ENCODE measurements at places on chromosomes 5 and 9.

GRCh38 chr5:179256328-179257175 is 88.7 kb downstream of the ADAMTS2 start:
- no peak for DNase-seq

GRCh38 chr5:58503390-58504046 is 12.3 kb downstream of the GAPT start:
- DNase-seq = no peak

DNA sequence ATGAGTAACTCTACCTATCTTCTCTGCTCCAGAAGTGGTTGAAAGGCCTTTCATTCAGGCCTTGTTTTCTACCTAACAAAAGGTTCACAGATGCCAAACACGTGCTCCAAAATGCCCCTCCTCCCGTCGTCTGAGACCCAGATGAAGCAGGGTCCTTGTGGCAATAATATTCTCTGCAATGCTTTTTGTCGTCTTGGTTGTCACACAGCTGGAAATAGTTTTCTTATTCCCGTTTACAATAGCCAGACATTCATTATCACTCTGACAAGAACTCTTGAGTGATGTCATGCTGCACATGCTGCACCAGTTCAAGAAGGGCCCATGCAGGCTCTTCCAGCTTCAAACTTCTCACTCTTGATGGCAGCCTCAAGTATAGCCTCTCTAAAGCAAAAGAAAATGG is 7.8 kb downstream of the LPAR1 start:
- DNase-seq = no peak

DNA sequence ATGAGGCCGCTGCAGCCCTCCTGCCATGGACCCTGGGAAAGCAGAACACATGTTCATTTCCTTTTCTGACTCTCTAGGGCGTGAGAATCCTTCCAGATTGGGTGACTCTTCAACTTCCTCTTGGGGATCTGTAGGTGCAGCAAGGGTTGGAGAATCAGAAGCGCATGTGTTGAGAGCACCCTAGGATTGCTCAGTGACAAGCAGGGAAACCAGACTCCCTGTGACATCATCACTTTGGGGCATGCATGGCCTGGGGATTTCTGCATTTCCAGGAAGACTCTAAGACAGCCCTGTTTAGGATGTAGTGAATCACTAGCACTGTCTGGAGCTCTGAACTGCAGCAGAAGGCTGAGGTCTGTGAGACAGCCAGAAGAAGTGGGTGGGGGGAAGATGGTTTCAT is 15.1 kb upstream of the LCP2 start:
- no peak for DNase-seq

DNA sequence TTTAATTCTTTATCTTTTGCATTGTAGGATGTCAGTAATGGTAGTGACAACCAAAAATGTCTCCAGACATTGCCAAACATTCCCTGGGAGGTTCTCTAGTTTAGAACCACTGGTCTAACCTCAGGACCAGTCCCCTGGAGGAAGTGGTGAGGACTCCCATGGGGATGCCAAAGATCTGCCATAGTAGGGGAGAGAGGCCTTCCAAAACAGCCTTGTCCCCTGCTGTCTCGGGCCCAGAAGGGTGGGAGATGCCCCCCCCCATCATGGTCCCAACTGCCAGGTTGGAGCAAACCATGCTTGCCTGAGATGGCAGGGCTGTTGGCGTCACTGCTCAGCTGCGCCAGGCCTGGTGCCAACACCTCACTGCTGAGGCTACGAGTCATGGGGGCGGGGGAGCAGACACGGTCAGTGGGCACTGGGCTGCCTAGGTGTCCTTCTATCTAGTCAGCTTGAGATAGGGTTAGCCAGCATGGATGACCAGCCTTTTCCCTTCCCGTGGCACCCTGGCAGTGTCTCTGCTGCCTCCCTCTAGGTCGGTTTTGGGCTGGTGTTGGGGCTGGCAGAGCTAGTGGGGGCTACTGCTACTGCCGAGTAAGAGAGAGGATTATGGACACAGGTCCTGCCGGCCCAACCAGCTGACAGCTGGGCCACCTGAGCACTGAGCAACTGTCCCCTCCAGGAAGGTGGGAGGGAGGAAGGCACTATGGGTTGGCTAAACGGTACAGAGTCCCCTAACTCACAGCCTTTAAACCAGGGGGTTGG is 8.3 kb upstream of the CXXC5 start:
- DNase-seq = no peak

- no peak for DNase-seq
Observed at GRCh38 chr9:17906841-17907778, 328.2 kb downstream of the SH3GL2 start.

DNA sequence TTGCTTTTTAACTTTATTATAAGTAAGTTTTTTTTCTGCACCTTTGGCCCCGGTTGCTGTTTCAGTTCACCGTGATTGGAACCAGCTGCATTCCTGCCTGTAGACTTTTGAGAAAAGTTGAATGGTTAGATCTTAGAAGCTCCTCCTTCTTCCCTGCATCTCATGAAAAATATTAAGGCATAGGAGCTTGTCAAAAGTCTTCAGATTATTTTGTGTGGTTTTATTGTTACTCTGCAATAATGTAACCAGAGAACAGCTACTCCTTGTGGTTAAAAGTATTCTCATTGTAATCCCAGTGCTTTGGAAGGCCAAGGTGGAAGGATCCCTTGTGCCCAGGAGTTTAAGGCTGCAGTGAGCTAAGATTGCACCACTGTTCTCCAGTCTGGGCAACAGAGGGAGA is 3.3 kb upstream of the SLC2A8 start:
- no peak for DNase-seq

GRCh38 chr5:111063709-111064322 is 7.7 kb upstream of the TSLP start:
- DNase-seq = no peak

DNA sequence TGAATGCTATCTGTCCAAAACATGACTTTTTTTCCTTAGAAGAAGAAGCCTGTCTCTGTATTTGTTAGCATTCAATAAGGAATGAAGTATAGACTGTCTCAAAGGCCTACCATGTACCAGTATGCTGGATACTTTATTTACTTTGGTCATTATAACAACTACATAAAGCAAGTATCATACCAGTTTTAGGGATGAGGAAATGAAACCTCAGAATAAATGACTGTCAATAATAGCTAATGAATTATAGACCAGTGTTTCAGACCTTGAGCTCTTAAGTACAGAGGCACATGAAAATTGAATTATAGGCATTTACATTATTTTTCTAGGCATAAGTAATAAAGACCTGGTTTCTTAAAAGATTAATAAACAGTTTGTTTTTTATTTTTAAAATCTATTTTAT is 166.4 kb upstream of the TLX3 start:
- DNase-seq = no peak

DNA sequence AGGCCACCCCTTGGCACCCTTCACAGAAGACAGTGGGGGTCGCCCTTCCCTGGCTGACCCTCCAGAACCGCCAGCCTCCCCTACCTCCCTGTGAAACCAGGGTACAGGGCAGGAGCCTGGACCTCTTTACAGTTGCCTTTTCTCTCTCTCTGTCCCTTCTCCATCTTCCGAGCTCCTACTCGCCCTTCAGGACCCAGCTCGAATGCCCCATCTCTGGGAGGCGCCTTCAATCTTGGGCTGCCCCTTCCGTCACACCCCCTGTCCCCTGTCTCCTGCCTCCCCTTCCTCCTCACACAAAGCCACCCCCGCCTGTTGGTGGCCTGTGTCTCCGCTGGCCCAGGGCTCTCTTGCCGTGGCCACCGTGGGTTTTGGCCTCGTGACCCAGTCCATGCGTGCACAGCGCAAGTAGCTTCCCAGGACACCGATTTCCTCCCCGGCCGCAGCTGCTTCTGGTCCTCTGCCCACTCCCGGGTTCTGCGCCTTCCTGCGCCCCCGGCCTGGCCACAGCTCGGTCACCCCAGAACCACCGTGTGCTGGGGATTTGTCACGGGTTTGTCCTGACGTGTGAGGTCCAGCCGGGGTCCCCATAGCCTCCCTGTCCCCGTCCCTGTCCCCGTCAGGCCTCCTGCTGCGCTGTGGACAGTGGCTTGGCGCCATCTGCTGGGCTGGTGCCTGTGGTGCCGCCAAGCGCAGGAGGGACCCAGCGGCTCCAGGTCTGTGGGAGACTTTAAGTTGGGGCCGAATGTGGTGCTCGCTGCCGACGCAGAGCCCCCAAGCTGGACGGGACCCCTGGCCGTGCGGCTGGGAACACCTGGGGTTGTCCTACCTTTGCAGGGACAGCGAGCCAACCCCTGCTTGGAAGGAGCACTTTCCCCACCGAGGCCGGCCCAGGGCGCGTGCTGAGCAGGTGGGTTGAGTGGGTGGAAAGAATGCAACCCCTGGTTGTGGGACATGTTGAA is 4.0 kb upstream of the TMEM250 start:
- DNase-seq = peak; percentile 81

- no peak for DNase-seq
Observed at GRCh38 chr9:93422977-93423616, 28.4 kb upstream of the FAM120A start.

DNA sequence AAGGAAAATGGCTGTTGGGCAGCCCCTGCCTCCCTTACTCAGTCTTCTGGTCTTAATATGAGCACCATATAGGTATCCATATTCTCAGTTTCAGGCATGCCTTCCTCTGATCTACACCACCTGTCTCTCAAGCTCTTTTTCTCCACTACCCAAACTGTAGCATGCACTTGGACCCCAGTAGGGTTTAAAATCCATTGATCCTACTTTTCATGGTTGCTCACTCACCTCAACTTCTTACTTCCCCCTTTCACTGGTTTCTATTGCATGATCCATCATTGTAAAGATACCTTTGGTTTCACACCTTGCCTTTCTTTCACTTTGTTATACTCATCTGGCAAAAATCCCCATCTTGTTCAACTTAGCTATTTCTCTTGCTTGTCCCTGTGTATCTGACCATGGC is 159.4 kb downstream of the KDM4C start:
- DNase-seq = no peak

DNA sequence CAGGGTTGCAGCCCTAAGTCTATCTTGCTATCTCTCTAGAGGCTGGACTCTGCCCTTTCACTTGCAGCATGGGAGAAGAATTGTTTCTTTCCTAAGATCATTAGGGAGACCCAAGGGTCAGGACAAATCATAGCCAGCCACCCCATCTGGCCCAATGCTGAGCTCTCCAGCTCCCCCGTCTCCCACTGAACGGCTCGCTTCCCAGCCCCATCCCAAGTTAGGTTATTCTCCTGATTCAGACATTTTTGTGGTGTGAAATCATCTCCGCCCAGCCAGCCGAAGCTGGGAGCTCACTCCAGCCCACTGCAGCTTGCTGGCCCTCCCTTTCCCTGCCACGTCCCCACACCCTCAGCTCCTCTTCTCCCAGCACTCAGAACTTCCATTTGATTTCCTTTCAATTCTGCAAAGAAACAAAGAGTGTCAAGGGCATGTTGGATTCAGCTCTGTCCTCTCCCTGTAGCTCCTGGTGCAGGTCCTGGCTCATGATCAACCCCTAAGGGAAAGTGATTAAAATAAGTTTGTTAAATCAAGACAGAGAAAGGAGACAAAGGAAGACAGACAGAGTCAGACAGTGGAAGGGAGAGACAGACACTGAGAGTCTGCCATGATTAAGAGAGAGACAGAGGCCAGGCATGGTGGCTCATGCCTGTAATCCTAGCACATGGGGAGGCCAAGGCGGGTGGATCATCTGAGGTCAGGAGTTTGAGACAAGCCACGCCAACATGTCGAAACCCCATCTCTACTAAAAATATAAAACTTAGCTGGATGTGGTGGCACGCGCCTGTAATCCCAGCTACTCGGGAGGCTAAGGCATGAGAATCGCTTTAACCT is 12.6 kb upstream of the SPARC start:
- no peak for DNase-seq

DNA sequence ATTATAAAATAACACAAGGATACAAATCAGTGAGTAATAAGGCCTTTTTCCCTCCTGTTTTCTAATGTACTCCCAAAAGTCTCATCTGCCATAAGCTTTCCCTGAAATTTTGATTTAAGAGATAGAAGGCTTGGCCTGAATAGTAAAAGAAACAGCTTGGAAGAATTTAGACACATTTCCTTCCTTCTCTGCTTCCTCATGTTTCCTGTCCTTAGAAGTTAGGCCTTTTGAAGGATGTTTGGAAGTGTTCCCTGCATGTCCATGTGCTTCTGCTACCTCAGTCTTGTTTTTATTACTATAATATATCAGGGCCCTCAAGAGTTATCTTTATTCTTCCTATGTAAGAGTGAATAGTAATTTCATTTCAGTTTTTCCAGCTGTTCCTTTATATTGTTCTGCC is 242.7 kb downstream of the DEPDC1B start:
- no peak for DNase-seq

- DNase-seq = no peak
Observed at GRCh38 chr5:56286015-56286884, 53.1 kb upstream of the ANKRD55 start.

- no peak for DNase-seq
Observed at GRCh38 chr5:174412374-174412773, 312.0 kb upstream of the MSX2 start.

GRCh38 chr9:113484258-113484730 is 20.8 kb downstream of the RGS3 start:
- DNase-seq = peak; percentile 52

DNA sequence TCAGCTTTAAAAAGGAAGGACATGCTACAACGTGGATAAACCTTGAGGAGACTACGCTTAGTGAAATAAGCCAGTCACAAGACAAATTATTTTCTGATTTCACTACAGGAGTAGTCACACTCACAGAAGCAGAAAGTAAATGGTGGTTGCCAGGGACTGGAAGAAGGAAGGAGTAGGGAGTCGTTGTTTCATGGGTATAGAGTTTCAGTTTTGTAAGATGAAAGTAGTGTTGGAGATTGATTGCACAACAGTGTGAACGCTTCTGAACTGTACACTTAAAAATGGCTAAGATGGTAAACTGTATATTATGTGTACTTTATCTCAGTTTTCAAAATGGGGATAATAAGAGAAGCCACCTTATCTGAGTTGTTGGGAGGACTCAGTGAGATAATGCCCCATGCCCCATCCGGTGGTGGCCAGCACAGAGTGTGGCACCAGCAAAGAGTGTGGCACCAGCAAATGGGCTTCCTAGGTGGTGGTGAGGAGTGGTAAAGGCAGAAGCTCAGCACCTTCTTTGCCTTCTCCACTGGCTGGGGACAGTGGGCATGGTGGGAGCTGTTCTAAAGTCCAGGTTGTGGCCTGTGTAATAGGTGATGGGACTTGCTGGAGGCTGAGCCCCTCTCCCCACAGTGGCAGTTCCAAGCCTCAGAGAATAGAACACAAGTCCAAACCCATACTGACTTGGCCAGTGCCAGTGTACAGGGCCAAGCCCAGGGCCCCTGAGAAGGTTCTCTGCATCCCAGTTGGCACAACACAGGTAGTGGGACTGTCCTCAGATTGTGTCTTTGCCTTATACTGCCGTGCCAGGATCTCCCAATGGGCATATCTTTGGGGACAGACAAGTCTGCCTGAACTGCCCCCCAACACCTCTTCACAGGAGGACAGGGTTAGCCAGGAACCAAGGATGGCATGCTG is 4.4 kb downstream of the SLC22A4 start:
- DNase-seq = peak; percentile 52

DNA sequence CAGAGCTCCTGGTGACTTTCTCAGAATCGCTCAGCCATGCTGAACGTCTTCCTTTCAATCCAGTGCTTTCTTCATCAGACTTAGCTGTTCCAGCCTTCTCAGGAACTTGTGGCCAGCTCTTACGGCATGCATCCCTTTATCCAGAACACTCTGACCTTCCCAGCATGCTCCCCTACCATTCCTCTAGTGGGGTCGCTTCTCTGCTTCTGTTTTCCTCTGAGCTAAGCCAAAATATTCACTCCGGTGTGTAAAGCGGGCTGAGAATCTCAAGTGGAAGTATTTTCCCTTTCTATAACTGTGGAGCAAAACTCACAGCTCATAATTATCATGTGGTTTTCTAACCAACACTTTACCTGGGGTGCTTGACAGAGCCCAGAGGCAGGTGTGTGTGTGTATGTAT is 6.2 kb downstream of the DCANP1 start:
- no peak for DNase-seq
